Stimulated activated CD8-positive, alpha-beta memory T cell treated with anti-CD3 and anti-CD28 coated beads, Interleukin-7, amount 100 ng/mL, for 24 hours (primary cell): ENCODE measurements at places on chromosomes 16 and 17.

GRCh38 chr17:77499699-77500435 is 359.1 kb downstream of the SEC14L1 start:
- DNase-seq = no peak

DNA sequence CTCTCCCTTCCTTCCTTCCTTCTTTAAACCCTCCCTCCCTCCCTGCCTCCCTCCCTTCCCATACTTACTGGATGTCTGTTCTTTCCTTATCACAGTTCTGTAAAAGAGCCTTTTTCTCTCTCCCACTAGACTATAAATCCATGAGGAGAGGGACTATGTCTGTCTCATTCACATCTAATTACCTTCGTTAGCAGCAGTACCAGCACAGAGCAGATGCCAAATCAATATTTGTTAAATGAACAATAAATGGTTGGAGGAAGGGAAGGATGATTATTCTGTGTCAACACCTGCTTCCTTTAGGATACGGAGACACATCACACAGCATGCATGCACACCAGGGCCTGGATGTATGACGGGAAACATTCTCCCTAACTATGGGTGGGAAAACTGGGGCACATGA is 94.2 kb downstream of the DNAH3 start:
- no peak for DNase-seq

DNA sequence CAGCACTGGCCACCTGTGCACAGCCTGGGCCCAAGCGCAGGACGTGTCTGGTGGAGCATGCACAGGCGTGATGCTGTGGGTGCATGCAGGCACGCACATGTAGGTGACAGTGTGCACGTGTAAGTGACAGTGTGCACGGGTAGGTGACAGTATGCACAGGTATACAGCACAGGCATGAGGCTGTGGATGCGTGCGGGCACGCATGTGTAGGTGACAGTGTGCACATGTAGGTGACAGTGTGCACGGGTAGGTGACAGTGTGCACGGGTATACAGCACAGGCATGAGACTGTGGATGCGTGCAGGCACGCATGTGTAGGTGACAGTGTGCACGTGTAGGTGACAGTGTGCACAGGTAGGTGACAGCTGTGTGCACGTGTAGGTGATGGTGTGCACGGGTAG is 7.9 kb downstream of the RPUSD1 start:
- DNase-seq = no peak

DNA sequence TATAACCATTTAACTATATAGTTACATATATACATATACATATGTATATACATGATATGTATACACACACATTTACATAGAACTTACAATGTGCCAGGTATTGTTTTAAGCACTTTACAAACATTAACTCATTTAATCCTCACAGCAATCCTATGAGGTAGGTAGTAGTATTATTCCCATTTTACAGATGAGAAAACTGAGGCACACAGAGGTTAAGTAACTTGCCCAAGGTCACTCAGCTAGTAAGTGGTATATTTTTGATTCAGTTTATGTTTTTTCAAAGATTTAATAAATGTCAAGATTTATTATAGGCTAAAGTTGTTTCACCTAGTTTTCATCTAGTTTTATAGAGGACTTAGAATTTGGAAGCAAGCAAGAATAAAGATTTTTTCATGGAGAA is 6.6 kb downstream of the KRT222 start:
- no peak for DNase-seq

- DNase-seq = no peak
These were observed 42.7 kb downstream of the TIMM22 start for GRCh38 chr17:1039511-1040215.
